ENCODE measurements at places on chromosomes 12 and 14.

DNA sequence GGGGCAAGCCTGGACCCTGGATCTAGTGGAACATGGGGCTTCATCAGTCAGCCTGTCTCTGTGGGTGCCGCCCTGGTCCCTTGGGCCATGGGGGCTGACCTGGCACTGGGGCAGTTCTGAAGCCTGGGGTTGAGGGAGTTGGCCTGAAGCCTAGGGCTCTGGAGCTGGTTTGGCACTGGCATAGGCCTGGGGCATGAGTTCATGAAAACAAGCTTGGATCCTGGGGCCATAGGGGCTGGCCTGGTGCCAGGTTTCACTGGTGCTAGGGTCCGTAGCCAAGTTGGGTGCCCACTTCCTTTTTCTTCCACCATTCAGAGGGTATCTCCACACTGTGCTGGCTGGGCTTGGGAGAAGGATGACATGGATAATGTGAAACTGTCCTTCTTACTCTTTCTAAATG, 26.6 kb upstream of the ANO4 start:
- DNase-seq = no peak

DNA sequence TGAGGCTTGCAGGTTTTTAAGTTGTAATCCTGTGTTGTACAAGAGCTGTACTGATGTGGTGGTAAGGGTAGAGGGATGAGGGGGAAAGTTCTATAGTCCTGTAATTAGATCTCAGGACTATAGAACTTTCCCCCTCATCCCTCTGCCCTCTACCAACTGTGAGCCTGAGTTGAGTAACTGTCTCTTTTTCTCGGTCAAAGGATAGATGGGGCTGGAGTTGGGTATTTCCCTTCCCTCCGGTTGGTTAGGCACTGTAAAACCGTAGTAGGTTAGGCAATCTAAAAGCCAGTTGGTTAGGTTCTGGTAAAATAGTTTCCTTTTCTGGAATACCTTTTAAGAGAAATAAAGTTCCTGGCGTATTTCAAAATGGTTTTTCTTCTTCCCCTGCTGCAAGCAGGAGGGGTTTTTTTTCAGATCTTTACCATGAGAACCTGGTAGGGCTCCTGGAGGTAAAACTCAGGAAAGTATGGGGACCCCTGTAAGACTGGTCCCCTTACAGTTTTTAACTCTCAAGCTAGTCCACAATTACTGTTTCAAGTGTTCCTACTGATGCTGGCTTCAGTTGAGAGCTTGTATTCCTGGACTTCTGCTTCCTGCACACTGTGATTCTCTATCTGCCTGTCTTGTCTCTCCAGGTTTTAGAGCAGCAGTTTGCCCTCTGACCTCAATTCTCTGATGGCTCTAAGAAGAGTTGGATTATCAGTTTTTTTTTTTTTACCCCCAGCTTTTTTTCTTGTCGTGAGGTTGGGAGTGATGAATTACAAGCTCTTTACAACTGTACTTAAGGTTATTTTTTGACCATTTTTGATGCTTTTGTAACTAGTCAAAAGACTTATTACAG, 58.7 kb downstream of the FUT8 start:
- peak; percentile 6 for DNase-seq

- DNase-seq = no peak
These were observed 122.7 kb downstream of the TTLL5 start for GRCh38 chr14:75783602-75784313.

DNA sequence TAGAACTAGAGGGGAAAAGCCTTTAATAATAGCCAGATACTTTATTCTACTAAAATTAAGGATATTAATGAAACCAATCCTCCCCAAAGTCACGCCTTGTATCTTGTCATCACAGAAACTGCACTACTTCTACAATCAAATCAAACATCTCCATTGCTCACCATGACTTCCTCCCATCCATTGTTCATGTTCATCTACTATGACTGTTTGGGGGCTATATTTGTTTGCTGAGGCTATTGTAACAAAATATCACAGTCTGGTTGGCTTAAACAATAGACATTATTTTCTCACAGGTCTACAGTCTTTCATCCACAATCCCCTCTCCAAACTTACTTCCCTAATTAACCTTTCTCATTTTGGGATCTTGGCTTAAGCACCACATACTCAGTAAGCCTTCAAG, 193.6 kb upstream of the FSCB start:
- no peak for DNase-seq

- no peak for DNase-seq
These were observed 25.7 kb downstream of the KCTD10 start for GRCh38 chr12:109451400-109451799.

DNA sequence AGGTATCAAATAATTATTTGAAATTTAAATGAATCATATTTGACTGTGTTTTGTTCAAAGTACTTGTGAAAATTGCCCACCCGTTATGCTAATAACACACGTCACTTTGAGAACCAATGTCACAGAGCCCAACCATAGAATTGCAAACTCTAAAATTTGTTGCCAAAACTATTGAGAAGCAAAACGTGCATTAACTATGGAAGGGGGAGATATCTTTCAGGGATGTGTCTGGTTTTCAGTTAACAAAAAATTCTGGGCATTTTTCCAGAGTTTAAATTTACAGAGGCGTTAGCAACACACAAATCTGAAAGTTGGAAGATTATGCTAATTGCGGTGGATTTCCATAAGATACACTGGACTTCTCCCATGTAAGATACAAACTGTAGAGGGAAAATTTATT, 371.8 kb upstream of the E2F7 start:
- no peak for DNase-seq

DNA sequence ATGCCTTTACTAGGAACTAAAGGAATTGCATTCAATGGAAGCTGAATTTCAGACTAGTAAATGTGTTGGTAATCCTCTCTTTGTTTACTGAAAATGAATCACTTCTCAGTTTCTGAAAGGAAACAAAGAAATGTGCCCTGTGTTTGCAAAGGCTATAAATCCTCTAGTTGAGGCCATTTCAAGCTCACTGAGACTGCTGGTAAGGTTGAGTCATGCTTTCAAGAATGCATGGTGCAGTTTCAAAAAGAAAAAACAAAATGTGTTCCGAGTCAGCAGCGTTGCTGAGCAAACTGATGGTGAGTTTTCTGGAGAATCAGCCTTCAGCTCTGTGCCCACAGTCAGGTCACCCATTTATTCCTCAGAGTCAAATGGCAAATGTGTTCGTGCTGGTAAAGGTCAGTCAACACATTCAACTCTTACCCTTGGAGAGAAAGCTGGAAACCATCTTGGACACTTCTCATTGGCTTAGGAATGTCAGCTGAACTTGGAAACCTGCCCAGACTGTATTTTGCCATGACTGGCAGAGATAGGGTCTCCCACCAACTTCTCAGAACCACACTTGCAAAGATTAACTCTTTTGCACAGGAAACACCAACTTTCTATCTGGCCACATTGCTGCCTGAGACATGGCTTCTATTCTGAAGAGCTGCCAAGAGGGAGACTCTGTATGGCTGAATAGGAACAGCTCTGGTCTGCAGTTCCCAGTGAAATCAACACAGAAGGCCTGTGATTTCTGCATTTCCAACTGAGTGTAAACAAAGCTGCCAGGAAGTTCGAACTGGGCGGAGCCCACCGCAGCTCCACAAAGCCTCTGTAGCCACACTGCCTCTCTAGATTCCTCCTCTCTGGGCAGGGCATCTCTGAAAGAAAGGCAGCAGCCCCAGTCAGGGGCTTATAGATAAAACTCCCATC, 484.4 kb downstream of the ATP23 start:
- DNase-seq = no peak

- peak; percentile 66 for DNase-seq
These were observed 42.5 kb upstream of the BCAT1 start for GRCh38 chr12:24991209-24992049.

GRCh38 chr12:88325076-88325815, 183.1 kb downstream of the TMTC3 start:
- DNase-seq = no peak

DNA sequence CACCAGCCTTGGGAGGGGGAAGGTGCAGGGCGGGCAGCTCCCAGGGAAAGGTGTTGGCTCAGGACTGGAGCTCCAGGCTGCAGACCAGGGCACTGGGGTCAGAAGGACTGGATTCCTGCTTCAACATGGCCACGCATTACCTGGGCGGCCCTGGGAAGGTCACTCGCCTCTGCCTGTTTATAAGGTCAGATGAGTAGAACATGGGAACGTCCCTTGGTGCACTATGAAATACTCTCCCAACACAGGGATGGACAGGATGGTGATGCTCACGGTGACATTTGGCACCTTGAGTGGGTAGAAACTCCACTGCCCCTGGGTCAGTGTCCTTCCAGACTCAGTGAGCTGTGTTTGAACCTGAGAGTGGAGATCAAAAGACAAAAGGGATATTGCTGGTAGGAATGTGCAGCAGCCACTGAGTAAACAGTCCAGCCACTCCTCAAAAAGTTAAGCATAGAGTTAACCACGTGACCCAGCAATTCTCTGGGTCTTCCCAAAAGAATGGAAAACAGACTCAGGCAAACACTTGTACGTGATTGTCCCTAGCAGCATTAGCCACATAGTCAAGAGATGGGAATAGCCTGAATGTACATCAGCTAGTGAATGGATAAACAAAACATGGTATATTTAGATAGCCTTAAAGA, 9.1 kb upstream of the BDKRB2 start:
- DNase-seq = no peak

- peak; percentile 63 for DNase-seq
These were observed 10.3 kb upstream of the FERMT2 start for GRCh38 chr14:52961060-52961639.

DNA sequence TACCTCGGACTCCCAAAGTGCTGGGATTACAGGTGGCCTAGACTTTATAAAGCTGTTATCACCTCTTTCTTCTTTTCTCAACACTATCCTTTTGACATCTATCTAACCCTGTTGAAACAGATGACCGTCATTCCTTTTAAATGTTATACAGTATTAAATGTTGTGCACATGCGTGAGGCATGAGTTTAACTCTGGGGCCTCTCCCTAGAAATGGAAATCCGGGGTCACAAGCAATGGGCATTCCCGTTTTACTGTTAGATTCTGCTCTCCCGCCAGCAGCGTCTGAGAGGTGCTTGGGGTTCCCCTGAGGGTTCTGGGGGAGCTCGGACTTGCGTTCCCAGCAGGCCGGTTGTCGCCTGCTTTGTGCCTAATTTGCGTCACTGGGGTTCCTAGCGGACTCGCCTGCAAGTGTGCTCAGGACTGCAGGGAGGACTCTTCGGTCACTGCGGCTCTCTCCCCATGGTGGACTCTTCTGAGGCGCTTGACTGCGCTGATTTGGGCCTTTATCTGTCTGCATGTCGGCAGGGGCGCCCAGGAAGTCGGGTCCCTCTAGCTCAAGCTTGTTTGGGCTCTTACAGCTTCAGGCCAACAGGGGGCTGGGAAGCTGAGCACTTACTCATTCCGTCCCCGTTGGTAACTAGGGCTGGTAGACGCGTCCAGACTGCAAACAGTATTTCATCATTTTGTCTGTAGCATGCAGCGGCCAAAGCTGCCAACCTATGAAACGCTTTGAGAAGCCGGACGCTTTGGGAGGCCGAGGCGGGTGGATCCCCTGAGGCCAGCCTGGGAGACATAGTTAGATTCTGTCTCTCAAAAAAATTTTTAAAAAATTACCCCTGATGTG, 1.2 kb upstream of the RAN start:
- peak; percentile 48 for DNase-seq

- no peak for DNase-seq
These were observed 597.1 kb downstream of the RPL10L start for GRCh38 chr14:46054526-46054925.

- no peak for DNase-seq
These were observed 52.6 kb downstream of the GALNT16 start for GRCh38 chr14:69312608-69313007.

DNA sequence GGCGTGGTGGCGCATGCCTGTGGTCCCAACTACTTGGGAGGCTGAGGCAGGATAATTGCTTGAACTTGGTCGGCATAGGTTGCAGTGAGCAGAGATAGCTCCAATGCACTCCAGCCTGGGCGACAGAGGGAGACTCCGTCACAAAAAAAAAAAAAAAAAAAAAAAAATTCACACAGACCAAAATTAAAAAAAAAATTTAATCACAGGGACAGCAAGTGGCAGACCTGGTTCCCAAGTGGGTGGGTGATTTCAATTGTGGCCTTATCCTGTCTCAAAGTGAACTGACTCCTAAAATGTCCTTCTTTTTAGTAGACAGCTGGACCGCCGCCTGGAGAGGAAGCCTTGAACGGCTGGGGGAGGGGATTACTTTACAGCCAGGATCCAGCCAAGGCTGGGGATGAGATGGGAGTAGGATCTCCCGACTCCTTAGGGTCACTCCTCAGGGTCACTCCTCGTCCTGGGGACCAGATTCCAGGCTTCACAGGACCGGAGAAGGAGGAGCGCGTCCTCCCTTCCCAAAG, 1.5 kb upstream of the KCNH3 start:
- peak; percentile 37 for DNase-seq

DNA sequence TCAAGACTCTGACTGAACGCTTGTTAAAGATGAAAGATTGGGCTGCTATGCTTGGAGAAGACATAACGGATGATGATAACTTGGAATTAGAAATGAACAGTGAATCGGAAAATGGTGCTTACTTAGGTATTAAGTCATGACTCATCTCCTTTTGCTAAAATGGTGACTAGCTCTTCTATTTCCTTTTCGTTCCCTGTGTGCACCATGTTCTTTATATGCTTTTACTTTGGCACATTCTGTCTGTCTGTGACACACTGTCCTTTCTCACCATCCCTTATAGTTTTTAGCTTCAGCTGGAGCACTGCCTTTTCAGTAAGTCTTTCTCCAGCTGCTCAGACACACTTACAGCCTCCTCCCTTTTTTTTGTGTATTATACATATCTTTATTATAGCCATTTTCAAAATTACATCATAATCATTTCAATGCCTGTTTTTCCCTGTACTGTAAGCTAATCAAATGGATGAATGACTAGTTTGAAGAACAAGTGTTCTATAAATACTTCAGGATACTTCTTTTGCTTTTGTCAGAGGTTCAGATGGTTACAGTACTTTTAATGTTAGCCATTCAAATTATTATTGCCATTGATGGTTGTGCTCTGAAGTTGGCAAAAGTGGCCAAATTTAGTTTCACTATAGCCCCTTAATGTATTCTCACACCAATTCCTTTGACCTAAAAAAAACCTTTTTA, 68.6 kb downstream of the MIA2 start:
- no peak for DNase-seq

GRCh38 chr14:30299915-30300314, 259.0 kb upstream of the G2E3 start:
- no peak for DNase-seq

DNA sequence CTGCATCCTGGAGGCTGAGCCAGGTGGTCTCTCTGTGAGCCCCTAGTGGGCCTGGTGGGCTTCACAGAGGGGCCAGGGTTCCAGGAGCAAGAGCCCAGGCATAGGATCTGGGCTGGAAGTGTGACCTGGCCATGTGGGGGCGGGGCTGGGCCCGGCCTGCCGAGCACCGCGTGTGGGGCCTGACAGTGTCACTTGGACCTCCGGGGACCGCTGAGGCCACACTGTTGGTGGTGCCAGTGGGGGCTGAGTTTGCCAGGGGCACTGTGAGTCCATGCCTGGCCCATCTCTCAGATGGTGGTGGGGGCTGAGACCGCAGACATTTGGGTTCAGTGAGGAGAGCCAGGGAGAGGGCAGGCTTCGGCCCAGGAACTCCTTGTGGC, 5.2 kb downstream of the FBRSL1 start:
- no peak for DNase-seq

GRCh38 chr14:60721326-60722106, 2.6 kb downstream of the SIX4 start:
- peak; percentile 26 for DNase-seq

GRCh38 chr12:32248441-32249140, 141.9 kb downstream of the BICD1 start:
- DNase-seq = no peak
